KBM-7 (cell line): ENCODE measurements at places on chromosomes 11 and 22.

DNA sequence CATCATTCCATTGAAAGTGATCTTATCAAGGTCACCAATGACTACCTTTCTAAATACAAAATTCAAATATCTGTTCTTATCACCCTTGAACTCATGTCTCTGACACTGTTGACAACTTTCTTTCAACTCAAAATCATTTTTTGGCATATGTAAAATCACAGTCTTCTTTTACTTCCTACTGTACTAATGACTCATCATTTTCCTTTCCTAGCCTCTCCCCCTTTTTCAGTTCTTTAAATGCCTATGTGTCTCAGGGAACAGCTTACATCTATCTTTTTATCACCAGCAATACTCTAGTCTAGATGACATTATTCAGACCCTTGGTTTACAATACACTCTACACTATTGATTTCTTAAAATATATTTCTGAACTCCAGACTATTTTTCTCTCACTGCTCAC, 2220.7 kb upstream of the RAG2 start:
- no peak for DNase-seq

DNA sequence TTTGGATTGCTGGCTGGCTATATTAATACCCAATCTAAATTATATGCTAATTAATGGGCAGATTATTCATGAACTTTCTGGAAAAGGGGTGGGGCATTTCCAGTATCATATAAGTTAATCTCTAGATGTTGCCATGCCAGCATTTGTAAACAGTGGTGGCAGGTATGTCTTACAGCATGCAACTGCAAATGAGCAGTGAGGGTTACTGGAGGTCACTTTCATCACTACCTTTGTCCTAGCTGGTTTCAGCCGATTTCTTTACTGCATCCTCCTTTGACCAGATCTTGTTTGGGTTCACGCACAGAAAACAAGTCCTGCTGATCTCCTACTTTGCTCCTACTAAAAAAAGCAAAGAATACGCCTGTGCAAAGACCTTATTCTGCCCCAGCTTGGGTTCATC, 89.1 kb upstream of the USP47 start:
- DNase-seq = no peak

GRCh38 chr22:20751185-20751851, 22.6 kb upstream of the SERPIND1 start:
- no peak for DNase-seq

- no peak for DNase-seq
These were observed 16.7 kb downstream of the AMOTL1 start for GRCh38 chr11:94784884-94785283.

- no peak for DNase-seq
These were observed 1047.7 kb downstream of the BRD1 start for GRCh38 chr22:48779661-48780596.

- no peak for DNase-seq
These were observed 96.2 kb upstream of the TEAD1 start for GRCh38 chr11:12577725-12578644.

GRCh38 chr22:39496131-39496838, 5.8 kb upstream of the MIEF1 start:
- DNase-seq = peak; percentile 74

DNA sequence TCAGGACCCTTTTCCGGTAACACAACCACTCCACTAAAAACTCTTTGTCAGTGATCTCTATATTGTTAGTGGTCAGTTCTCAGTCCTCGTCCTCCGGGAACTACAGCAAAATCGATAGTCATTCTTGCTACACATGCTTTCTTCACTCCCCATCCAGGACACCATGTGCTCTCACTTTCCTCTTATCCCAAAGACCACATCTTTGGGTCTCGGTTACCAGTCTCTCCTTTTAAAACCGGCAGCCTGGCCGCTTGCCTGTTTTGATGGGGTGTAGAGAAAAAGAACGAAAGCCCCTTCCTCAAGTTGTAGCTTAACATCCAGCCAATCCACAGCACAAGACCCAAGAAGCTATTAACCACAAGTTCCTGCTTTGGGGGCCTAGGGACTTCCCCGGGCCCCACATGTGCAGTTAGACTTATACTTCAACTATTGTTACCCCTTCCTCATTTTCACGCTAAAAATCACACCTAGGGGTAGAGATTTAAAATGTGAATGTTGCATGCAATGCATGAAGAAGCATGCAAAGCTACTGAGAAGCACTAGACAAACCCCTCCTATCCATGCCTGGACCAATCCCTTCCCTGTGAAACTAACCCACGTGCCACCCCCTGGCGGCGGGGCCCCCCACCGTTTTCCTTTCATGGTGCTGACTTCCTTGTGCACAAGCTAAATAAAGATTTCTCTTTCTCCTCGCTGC, 1.5 kb upstream of the TOLLIP start:
- peak; percentile 73 for DNase-seq

DNA sequence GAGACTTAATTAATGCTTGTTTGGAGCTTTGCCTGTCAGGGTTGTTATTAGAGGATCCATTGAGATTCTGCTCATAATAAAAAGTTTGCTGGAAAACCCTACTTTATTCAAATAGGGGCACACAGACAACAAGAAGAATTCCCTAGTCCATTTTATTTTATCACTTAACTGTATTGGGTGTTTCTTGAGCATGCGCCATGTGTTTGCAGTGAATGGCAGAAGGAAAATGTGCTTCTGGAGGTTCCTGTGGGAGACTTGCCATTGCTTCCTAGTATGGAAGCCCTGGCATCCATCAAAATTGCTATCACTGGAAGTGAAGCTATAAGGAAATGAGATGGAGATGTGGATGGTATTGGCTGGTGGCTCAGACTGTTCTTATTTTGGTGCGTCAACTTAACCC, 106.6 kb upstream of the GALNT18 start:
- DNase-seq = no peak

DNA sequence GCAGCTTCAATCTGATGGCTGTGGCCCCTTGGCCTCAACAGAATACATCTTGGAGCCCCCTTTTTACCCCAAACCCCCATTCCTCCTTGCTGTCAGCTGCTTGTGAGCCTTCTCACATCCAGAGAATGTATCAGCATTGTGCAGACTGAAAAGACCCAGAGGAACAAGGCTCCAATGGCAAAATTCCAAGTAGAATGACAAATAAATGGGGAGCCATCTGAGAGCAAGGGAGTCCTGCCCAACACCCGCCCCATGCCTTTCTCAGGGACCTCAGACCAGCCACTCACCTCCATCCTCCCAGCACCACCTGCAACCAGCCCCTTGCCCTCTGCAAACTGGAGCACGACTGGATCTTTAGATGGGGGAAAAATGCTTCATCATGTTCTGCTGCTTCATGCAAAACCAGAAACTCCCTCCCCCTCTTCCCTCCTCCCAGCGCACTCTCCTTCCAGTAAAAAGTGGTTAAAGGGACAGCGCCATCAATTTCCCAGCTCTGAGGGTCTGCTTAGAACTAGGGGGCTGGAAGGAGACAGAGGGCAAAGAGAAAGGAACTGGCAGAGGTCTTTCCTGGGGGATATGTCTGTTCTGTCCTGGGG, 2.2 kb upstream of the NEFH start:
- DNase-seq = no peak

DNA sequence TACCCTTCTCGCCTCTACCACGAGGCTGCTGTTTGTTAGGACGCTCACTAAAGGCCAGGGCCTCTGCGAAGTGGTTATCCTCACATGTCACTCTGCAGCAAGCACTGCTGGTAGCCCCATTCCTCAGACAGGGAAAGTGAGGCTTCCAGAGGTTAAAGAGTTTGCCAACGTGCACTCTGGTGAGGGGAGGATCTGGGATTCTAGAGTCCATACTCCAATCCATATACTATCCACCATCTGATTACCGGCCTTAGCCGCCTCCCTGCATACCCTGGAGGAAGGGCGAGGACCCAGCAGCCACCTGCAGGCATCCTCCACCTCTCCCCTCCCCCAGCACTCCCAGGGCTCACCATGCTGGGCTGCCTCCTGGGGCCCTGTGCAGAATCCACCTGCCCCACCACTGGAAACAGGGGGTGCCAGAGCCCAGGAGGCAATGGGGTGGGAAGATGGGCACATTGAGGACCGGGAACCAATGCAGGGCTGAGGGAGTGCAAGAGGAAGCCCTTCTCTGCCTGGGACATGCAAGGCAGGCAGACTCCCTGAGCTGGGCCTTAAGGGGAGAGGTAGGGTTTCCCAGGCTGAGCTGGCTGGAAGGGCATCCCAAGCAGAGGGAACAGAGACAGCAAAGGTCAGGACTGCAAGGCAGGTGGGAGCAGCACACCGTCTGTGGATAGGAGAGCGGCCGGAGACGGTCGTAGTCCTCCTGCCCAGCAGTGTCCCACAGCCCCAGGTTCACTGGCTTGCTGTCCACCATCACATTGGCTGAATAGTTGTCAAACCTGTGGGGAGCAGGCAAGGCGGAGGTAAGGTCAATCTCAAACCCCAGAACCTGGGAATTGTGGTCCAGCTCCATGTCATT, 11.7 kb downstream of the RAC2 start:
- no peak for DNase-seq
